ENCODE measurements at places on chromosomes 11 and 22.
A peak's percentile ranks its signal among the peaks of the same experiment; 100 is the strongest.

GRCh38 chr11:94895971-94896370 is 77.4 kb downstream of the CWC15 start:
- DNase-seq: no peak

DNA sequence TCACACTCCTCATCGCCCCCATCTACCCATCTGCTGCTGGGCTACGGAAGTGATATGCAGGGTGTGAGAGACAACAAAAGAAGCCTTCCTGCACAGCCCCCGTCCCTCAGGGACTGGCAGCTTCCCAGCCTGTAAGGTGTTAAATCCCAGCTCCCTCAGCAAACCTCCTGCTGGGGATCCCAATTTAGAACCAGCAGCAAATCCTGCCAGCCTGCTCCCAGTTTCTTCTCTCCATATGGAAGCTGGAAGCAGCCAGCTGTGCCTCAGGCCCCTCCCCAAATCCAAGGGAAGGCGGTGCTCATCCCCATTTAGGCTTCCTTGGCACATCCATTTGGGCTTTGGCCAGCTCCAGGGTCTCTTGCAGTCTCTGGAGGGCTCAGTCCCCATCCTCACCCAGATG is 47.5 kb downstream of the PAMR1 start:
- DNase-seq: no peak

DNA sequence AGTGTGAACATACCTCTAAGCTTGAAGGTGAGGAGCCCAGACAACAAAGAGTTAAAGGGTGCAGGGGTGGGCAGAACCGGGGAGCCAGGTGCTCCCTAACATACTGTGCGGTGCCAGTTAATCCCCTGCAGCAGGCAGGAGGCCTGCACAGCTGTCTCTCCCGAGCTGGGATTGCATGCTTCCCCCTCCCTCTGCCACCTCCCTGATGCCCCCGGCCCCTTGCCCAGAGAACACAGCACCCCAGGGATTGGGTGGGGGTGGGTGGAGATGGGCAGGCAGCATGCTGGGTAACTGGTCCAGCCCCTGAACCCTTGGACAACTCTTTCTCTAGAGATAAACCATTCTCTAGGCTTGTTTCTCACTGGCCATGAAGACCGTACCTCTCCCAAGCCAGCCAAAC is 67.7 kb upstream of the MYOD1 start:
- DNase-seq: no peak

GRCh38 chr11:74820763-74821162 is 72.1 kb downstream of the RNF169 start:
- DNase-seq: no peak

- DNase-seq: no peak
These were observed 17.1 kb upstream of the TOLLIP start for GRCh38 chr11:1326435-1327063.

GRCh38 chr11:111112614-111113013 is 132.9 kb upstream of the POU2AF2 start:
- no peak for DNase-seq

DNA sequence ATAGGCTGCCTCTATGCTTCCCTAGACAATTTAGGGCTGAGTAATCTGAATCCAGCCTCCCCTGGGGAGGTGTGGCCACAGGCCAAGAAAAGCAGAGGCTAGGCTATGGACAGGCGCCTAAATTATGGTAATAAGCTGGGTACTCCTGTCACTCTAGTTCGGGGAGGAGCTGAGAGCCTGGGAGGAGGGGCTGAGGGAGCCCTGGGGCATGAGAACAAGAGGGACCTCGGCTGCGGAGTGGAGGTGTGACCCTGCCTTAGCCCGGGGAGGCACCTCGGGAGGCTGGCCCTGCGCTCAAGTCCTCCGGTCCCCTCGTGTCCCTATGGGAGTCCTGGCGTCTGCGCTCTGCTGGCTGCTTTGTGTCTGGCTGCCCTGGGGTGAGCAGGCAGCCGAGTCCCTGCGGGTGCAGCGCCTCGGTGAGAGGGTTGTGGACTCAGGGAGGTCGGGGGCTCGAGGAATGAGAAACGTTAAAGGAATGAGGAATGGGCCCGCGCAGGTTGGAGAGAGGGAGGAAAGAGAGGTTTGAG is at the start of gene OTOG:
Gene OTOG, plus strand, starts transcription at position 209 of the 527 bp plus-strand sequence. Its CDS starts 114 bp downstream, at position 323.
- peak; percentile 74 for DNase-seq

DNA sequence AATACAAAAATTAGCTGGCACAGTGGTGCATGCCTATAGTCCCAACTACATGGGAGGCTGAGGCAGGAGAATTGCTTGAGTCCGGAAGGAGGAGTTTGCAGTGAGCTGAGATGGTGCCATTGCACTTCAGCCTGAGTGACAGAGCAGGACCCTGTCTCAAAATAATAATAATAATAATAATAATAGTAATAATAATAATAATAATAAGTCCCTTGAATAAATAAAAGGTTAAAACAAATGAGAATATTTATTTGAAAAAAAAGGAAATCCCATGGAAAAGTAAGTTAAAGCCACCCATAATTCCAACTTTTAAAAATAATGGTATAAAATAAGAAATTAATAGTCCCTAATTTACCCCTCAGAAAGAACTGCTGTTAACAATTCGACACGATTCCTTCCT is 10.0 kb upstream of the NAV2 start:
- no peak for DNase-seq
